WTC11 (cell line): ENCODE measurements at places on chromosomes 16 and 17. TPM values are rescaled to one million over a fixed set of nuclear protein-coding genes. Genes with fewer than 3 reads are reported as not detected.

Gene BAHCC1
- total RNA-seq = 17.1 to 29.8 TPM (median 21.5 TPM) in 3 replicates

Gene CCDC78
- total RNA-seq = 19.4 to 20.8 TPM (median 20.2 TPM) in 3 replicates

Gene FMNL1
- total RNA-seq = 5.3 to 7.9 TPM (median 7.3 TPM) in 3 replicates

Gene JPH3
- total RNA-seq = 37.9 to 41.2 TPM (median 39.0 TPM) in 3 replicates

Gene P2RX1
- total RNA-seq = 0.07 TPM in 1 of 3 replicates, not detected in the others

Gene TRPV3
- total RNA-seq = 0.35 to 0.82 TPM (median 0.53 TPM) in 3 replicates

Gene CA5A
- total RNA-seq = not detected in 3 replicates

- H3K27ac ChIP-seq = peak overlapping the region; percentile 93
- H3K4me3 ChIP-seq = peak overlapping the region; percentile 72
- H3K27me3 ChIP-seq = peaks cover 45% of the 10 kb centered on the region
These were observed 721 bp upstream of the WWOX start for GRCh38 chr16:78098595-78099270.

- H3K36me3 ChIP-seq = no peaks in the 10 kb centered on the region
- peaks cover 19% of the 10 kb centered on the region for H3K4me1 ChIP-seq
- H3K27ac ChIP-seq = no peak overlapping the region
These were observed 1.7 kb downstream of the VWA3A start for GRCh38 chr16:22093996-22094395.

- no peak for DNase-seq
- peaks cover 23% of the 10 kb centered on the region for H3K27me3 ChIP-seq
- peaks cover 12% of the 10 kb centered on the region for H3K4me1 ChIP-seq
- no peak overlapping the region for H3K4me3 ChIP-seq
These were observed 4.9 kb upstream of the RAB11FIP4 start for GRCh38 chr17:31386542-31387075.

GRCh38 chr16:29700253-29700987 is 21.4 kb downstream of the QPRT start:
- no peaks in the 10 kb centered on the region for H3K27me3 ChIP-seq
- H3K4me3 ChIP-seq = no peak overlapping the region
- peak; percentile 83 for DNase-seq
- H3K36me3 ChIP-seq = peaks cover 30% of the 10 kb centered on the region
- H3K27ac ChIP-seq = no peak overlapping the region

DNA sequence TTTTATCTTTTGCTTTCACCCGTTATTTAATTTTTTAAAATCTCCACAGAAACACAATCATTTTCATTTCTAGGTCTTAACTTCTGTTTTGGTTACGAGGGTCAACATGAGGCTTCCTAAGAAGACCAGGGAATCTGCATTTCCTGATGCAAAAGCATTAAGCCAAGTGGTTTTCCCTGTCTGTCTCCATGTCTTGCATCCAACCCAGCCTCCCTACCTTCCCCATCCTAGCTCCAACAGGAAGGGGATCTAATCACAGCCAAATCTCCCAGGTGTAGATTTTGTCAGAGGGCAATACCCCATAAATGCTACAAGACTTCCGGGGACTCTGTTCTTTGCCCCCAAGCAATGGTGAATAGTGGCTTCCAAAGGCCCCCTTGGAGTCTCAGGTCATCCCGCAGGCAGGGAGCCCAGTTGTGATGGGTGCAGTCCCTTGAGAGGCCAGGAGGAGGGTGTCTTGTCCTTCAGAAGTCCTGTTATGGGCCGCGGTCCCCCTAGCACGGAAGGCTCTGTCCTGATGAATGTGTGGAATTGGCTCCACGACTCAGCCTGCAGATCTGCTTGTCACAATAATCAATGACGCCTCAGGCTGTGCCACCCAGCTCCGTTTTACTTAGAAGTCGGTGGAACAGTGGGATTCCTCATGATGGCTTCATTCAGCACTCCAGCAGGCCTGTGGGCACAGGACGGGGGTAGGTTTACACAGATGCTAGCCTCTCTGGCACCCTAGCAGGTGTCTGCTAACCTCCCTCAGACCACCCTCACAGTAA is 141.1 kb downstream of the RGS9 start:
- no peak overlapping the region for H3K4me3 ChIP-seq
- peak; percentile 83 for DNase-seq
- no peaks in the 10 kb centered on the region for H3K36me3 ChIP-seq
- peaks cover 16% of the 10 kb centered on the region for H3K4me1 ChIP-seq

DNA sequence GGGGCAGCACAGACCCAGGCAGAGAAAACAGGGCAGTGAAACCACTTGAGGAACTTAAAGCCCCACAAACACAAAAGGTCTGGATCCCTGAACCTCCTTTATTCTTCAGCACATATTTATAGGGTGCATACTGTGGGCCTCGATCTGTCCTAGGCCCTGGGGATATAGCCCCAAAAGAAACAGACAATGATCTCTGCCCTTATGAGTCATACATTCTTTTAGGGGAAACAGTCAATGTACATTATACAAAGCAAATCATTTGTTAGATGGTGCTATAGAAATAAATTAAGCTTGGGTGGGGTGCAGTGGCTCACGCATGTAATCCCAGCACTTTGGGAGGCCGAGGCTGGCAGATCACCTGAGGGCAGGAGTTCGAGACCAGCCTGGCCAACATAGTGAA is 10.0 kb upstream of the HES7 start:
- H3K27ac ChIP-seq = peak overlapping the region; percentile 29; the same call in 1 of the 2 replicates
- no peaks in the 10 kb centered on the region for H3K36me3 ChIP-seq
- peaks cover 18% of the 10 kb centered on the region for H3K4me1 ChIP-seq
- no peak for DNase-seq

GRCh38 chr16:63230421-63231040 is 1194.3 kb upstream of the CDH8 start:
- H3K36me3 ChIP-seq = no peaks in the 10 kb centered on the region
- no peaks in the 10 kb centered on the region for H3K4me1 ChIP-seq
- DNase-seq = no peak
- no peaks in the 10 kb centered on the region for H3K27me3 ChIP-seq
- no peak overlapping the region for H3K27ac ChIP-seq
- H3K4me3 ChIP-seq = no peak overlapping the region

DNA sequence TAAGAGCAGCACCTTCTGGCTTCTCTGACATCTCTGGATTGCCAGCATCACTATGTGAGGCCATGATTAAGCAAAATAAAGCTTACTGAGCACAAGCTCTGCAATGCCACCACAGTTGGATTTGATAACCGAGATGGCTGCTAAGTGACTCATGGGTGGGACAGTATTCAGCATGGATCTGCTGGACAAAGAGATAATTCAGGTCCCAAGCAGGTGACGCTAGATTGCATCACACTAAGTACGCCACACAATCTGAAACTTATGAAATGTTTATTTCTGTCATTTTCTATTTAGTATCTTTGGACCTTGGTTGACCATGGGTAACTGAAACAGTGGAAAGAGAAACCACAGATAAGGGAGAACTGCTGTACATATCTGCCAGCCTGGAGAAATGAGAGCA is 27.4 kb downstream of the CDRT15 start:
- H3K4me3 ChIP-seq = no peak overlapping the region
- no peak for DNase-seq
- no peaks in the 10 kb centered on the region for H3K4me1 ChIP-seq

GRCh38 chr17:70104791-70105523 is 29.9 kb downstream of the KCNJ16 start:
- no peak overlapping the region for H3K27ac ChIP-seq
- no peak for DNase-seq
- H3K27me3 ChIP-seq = no peaks in the 10 kb centered on the region
- no peaks in the 10 kb centered on the region for H3K36me3 ChIP-seq
- H3K4me3 ChIP-seq = no peak overlapping the region

GRCh38 chr16:89294486-89294885 is 77.0 kb downstream of the ZNF778 start:
- H3K36me3 ChIP-seq = peaks cover 2% of the 10 kb centered on the region; the same call in 1 of the 2 replicates
- H3K4me1 ChIP-seq = peaks cover 80% of the 10 kb centered on the region
- H3K27ac ChIP-seq = peak overlapping the region; percentile 86
- no peaks in the 10 kb centered on the region for H3K27me3 ChIP-seq
- DNase-seq = no peak

DNA sequence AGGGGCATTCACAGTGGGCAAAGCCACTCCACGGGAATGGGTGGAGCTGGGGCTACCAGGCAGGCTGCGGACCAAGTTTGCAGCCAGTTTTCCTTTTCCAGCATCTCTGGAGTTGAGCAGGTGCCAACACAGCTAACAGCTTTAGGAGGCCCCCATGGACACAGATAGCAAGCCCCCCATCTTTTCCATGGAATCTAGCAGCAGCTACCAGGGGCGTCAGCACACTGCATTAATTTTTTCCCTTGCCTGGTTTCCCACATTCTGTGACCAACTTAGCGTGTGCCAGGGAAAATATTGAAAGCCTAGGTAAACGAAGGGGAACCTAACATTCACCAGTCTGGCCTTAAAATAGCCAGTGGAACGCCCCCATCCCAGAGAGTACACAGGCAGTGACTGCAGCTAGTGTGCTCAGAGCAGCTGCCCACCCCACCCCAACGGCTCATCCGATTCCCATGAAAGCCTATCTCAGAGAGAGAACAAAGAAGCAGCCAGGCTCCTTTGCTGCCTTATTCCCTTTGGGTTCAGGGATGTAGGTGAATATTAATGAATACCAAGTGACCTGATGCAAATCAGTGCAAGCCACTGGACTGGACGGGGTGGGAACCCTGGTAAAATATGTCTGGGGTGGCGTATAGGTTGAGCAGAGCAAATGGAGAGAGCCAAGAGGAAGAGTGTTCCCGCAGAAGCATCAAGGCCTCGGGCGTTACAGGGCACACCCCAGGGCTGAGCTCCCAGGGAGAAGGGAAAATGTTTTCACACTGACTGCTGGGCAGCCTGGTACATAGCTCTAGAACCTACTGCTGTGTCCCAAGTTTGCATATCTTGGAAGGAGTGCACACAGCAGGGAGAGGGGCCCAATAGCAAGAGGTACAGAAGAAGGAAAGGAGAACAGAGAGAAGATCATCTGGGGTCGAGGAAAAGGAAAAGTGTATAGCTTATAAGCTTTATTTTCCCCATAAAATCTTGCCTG is 73.9 kb upstream of the SOX9 start:
- no peak overlapping the region for H3K27ac ChIP-seq
- DNase-seq = no peak
- H3K36me3 ChIP-seq = no peaks in the 10 kb centered on the region
- no peak overlapping the region for H3K4me3 ChIP-seq
- no peaks in the 10 kb centered on the region; the same call in 1 of the 2 replicates for H3K27me3 ChIP-seq

DNA sequence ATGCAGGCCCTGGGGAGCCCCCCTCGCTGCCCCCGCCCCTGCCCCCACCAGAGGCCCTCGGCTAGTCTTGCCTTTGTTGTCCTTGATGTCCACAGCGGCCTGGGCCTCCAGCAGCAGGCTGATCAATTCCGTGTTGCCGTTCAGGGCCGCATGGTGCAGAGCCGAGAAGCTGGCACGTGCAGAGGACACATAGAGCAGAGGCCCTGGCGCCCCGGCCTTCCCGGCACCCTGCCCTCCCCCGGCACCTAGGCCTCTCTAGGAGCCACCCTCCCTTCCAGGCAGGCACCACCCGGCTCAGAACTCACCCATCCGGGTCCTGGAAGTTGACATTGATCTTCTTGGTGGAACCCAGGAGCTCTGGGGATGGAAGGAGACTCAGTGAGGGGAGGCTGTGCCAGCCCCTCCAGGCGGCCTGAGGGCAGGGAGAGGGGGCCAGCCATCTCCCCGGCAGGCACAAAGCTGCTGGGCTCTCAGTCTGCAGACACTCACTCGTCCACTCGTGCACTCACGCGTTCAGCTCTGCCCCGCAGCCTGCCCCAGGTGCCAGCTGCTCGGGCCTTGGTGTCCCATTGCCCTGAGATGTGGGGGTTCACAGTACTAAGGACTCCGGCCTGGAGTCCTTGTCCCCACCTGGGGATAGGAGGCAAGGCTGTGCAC is 6.3 kb downstream of the CASKIN1 start:
- H3K4me1 ChIP-seq = peaks cover 4% of the 10 kb centered on the region; the same call in 1 of the 2 replicates
- no peak overlapping the region for H3K4me3 ChIP-seq
- H3K36me3 ChIP-seq = no peaks in the 10 kb centered on the region
- no peaks in the 10 kb centered on the region; the same call in 1 of the 2 replicates for H3K27me3 ChIP-seq
- no peak for DNase-seq
- no peak overlapping the region for H3K27ac ChIP-seq

DNA sequence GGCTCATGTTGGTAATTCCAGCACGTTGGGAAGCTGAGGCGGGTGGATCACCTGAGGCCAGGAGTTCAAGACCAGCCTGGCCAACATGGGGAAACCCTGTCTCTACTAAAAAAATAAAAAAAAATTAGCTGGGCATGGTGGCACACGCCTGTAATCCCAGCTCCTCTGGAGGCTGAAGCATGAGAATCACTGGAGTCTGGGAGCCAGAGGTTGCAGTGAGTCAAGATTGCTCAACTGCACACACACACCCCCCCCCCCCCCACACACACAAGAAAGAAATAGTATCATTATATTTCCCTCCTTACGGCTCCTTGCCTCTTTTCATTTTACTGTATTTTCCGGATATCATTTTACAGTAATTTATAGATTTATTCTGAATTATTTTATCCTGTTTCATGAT is 963.1 kb upstream of the GOT2 start:
- no peak for DNase-seq
- H3K27ac ChIP-seq = no peak overlapping the region
- no peaks in the 10 kb centered on the region for H3K4me1 ChIP-seq

DNA sequence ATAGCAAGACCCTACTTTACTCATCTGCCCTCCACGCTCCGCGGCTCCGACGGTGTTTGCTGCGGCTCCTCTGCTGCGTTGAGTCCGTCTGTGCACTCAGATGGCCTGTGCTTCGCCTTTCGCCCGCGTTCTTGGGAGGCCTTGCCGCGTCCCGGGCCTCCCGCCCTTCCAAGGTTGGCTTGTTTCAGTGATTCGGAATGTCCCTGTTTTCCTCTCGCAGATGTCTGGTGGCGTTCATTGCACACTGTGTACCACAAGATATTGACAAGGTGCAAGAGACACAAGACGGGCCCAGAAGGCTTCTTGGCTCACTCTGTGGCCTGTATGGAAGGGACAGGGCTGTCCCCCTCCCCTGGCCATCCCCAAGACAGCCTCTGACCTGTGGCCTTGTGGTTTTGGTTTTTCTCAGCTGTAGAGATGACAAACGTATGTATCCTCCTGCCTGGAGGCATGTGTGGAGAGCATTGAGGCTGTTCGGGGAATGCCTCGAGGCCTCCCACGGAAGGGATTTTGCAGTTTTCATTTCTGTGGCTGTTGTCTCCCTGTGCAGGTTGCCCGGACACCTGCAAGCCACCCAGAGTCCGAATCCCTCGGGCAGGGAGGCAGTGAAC is 15.4 kb downstream of the MGRN1 start:
- 0 out of 2 replicates have a peak, but pooled peaks cover 4% of the 10 kb centered on the region for H3K4me1 ChIP-seq
- no peak overlapping the region for H3K4me3 ChIP-seq
- H3K27me3 ChIP-seq = no peaks in the 10 kb centered on the region

- H3K4me3 ChIP-seq = no peak overlapping the region
- no peaks in the 10 kb centered on the region for H3K27me3 ChIP-seq
- peaks cover 5% of the 10 kb centered on the region; the same call in 1 of the 2 replicates for H3K36me3 ChIP-seq
These were observed 7.6 kb downstream of the UBALD2 start for GRCh38 chr17:76272541-76273444.

GRCh38 chr17:77513045-77513444 is 372.3 kb downstream of the SEC14L1 start:
- no peak for DNase-seq
- H3K36me3 ChIP-seq = peaks cover 11% of the 10 kb centered on the region; the same call in 1 of the 2 replicates
- no peak overlapping the region for H3K27ac ChIP-seq
- H3K4me3 ChIP-seq = no peak overlapping the region
- H3K27me3 ChIP-seq = no peaks in the 10 kb centered on the region; the same call in 1 of the 2 replicates

GRCh38 chr16:84503751-84504395 is 586 bp downstream of the MEAK7 start:
- H3K4me3 ChIP-seq = peak overlapping the region; percentile 79
- peak; percentile 11 for DNase-seq
- peaks cover 15% of the 10 kb centered on the region for H3K4me1 ChIP-seq
- H3K27me3 ChIP-seq = no peaks in the 10 kb centered on the region
- H3K36me3 ChIP-seq = peaks cover under 1% of the 10 kb centered on the region; the same call in 1 of the 2 replicates
